ENCODE measurements at places on chromosomes 4 and X.

DNA sequence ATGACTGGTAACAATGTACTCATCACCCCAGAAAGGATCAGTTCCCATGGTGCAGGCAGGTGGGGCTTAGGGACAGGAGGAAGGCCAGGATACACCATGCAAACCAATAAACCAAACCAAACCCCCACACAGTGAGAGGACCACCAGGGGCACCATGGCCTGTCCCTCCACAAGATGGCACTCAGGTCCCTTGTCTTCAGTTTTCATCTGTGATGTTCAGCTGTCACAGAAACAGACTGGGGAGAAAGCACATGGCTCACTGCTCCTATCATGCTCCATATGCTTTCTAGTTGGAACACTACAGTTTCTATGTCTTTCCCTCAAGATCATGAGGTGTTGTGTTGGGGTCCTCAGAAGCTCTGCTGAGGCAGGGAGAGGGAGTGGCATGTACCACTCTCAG lies 10.1 kb downstream of the HS3ST1 start:
- no peak for DNase-seq

DNA sequence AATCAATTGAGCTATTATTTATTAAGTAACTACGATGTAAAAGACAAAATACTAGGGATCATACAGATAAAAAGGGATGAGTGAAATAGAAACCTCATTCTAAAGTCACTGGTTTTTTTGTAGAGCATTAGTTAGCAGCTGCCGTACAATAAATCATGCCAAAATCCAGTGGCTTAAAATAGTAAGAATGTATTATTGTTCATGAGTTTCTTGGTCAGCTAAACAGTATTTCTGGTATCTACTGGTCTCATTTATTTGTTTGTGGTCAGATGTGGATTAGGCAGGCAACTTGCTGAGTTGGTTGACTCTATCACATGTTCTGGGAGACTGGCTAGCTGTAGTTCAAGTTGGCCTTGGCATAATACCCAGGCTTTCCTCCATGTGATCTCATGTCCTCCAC lies 667.3 kb downstream of the GALNTL6 start:
- DNase-seq = no peak

GRCh38 chrX:21975812-21976211 lies 35.3 kb downstream of the SMS start:
- no peak for DNase-seq

DNA sequence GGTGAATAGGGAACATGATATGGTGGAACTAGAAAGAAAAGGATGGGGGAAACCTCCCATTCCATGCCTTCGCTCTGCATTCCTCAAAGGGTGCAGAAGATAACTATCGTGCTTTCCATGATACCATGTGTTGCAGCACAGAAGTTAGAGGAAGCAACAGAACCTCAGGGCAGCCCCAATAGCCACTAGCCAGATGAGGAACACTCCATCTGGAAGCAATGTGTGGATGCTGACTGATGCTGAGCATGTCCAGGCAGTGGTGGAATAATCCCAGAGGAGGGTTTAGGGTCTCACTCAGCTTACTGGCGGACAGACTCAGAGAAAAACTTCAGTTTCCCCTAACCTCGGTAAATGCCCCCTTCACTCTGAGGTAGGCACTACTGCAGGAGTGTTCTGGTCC lies 7.5 kb downstream of the SMIM10 start:
- no peak for DNase-seq

DNA sequence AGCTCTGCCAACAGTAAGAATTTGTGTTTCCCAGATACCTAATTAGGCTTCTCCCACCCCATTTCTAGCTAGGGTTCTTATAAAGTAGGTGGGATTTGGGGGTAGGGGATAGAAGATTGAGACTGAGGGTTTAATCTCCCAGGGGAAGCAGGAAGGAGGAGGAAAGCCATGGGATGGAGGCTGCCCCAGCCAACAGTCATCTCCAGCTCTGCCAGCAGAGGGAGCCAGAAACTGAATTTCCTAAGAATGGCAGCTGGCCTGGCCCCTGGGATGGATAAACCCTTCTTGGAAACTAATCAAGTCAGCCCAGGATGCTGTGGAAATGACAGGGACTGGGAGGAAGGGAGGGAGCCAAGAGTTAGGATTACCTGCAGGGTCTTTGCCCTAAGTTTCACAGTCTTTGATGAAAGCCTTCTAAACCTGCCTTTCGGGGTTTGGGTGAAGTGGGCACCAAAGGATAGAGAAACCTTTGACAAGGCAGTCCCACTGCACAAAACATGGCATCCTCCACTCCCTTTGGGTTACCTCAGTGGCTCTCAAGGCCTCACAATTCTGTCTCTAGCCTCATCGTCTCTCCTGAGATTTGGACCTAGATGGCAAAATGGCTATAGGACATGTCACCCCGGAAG lies 6.7 kb upstream of the ERCC6L start:
- DNase-seq = no peak

GRCh38 chrX:19544693-19545305 lies 29.5 kb upstream of the MAP3K15 start:
- DNase-seq = no peak

DNA sequence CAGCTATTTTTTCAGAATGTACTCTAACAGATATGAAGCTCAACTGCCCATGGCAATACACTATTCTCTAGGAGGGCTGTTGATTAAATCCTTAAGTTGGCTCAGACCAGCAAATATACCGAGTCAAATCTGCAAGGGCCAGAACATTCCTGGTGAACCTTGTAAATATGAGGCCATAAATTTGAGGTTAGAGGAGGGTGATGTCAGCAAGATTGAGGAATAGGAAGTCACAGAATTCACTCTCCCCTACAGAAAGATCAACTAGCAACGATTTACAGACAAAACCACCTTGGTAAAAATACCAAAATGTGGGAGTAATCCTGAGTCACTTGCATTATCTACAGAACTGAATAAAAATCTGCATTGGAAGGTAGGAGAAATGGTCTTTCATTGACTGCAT lies 399.3 kb downstream of the GPM6A start:
- no peak for DNase-seq

DNA sequence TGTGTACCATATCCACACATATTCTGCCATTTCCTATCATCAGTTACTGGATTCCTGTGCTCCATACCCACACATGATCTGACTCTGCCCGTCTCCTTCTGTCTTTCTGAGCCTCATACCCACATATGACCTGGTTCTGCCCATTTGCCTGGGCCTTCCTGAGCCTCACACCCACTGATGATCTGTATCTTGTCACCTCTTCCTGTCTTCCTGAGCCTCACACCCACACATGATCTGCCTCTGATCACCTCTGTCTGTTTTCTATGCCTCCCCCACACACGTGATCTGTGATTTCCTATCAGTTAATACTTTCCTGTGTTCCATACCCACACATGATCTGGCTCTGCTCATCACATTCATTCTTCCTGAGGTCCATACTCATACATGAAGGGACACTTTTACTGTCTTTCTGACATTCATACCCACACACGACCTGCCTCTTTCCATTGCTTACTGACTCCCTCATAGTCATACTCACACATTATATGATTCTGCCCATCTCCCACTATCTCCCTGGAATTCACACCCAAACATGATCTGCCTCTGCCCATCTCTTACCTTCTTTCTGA lies 32.5 kb downstream of the SCML1 start:
- no peak for DNase-seq

- no peak for DNase-seq
Measured at GRCh38 chr4:66187175-66187720, 517.0 kb upstream of the EPHA5 start.

- no peak for DNase-seq
Measured at GRCh38 chr4:64582492-64582891, 173.2 kb upstream of the TECRL start.

DNA sequence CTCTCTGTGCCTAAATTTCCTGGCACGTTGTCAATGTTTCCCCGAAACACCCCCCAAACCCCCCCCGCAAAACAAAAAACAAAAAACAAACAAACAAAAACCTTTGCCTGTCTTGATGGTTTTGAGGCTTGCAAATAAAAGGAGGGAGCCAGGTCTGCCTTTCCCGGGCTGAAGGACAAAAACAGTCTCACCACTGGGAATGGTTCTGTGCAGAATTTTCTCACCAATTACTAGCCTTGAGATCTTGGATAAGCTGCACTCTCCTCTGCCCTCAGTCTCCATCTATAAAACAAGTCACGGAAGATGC lies 15.5 kb downstream of the NKX3-2 start:
- no peak for DNase-seq

Data from stimulated activated CD4-positive, alpha-beta T cell treated with anti-CD3 and anti-CD28 coated beads, Interleukin-4, amount 100 ng/mL, for 48 hours (primary cell).